Stimulated activated CD8-positive, alpha-beta memory T cell treated with anti-CD3 and anti-CD28 coated beads, Interleukin-4, amount 100 ng/mL, for 24 hours (primary cell): ENCODE measurements at places on chromosomes 4 and X.

GRCh38 chr4:80475798-80476197 lies 140.3 kb downstream of the CFAP299 start:
- DNase-seq, result no peak

DNA sequence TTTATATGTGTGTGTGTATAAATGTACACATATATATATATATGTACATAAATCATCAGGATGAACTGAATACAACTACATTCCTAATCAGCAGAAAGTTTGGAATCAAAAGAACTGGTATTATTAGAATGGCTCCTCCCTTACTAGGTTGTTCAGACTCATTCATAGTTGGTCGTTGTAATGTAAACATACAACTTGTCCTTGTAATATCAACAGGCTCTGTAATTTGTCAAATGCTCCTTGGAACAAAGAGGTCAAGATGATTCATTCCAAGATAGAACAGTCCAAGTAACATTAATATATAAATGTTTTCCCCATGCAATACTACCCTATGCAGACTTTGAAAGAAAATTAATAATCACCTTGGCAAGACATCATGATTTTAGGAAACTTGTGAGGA lies 351.4 kb upstream of the SMIM31 start:
- DNase-seq, result no peak

DNA sequence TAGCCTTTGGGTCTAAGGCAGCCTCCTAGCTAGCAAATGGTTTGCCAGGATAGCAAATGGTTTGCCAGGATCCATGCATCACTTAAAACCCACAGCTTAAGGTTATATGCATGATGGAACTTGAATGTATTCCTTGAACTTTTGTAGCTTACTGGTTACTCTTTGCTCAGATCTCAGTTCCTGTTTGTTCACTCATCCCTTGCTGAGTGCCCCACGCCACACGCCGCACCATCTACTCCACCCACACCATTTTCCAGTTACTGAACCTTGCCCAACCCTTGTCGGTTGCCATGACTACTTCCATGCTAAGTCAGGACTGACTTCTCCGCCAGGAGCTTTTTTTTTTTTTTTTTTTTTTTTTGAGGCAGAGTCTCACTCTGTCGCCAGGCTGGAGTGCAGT lies 29.5 kb upstream of the XIAP start:
- no peak for DNase-seq

GRCh38 chrX:101904996-101905395 lies 26.8 kb downstream of the ZMAT1 start:
- DNase-seq, result no peak

DNA sequence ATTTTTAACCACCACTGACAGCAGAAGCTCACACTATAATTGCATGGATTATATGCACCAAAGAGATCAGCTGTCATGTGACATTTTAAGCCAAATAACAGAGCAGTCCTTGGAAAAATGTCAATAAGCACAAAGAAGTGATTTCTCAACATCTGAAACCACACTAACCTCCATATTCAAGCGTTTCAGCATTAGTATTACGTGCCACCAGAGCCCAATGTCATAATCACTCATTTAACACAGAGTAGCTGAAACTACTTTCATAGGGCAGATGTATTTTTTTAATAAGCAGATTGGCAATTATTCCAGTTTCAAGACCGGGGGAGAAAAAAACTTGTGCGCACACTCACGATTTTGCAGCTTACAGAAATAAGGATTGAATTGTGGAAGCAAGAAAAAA lies 76.6 kb downstream of the SH3KBP1 start:
- DNase-seq, result no peak

DNA sequence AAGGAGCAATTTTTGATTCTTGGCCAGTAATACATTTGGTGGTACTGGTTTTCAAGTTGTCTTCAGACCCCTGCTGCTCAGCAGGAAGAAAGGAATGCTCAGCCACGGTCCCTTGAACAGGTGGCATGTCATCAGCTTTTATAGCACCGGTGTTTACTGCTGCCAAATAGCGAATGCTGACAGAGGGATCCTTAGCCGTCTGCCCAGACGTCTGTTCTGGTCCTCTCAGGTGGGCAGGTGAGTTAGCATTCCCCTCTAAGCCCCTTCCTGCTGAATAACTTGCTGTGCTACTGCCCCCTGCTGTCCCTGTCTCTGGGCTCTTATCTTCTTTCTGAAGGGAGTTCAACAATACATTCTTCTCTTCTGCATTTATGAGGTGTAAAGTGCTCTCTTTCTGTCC lies 28.4 kb downstream of the BOD1L1 start:
- no peak for DNase-seq

DNA sequence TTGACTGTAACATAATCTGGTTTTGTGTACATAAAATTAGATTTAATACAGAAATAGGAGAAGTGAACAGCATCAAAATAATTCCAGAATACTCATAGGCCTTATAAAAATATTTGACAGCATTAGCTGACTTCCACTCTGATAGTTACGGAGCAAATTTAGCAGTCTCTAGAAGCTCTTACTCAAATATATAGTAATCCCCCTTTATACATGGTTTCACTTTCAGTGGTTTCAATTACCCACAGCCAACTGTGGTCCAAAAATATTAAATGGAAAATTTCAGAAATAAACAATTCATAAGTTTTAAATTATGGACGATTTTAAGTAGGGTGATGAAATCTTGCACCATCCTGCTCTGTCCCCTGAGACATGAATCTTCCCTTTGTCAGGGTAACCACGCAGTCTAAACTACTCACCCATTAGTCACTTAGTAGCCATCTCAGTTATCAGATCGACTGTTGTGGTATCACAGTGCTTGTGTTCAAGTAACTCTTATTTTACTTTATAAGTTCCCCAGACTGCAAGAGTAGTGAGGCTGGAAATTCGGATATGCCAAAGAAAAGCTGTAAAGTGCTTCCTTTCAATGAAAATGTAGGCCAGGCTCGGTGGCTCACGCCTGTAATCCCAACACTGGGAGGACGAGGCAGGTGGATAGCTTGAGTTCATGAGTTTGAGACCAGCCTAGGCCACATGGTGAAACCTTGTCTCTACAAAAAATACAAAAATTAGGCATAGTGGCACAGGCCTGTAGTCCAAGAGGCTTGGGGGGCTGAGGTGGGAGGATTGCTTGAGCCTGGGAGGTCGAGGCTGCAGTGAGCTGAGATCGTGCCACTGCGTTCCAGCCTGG lies 17.2 kb upstream of the RTL9 start:
- DNase-seq, result no peak

GRCh38 chrX:87517571-87518141 lies at the start of gene KLHL4:
TSS of gene KLHL4 (plus strand) at chrX:87517802. CDS start at chrX:87517894, 92 bp downstream.
- DNase-seq, result peak; percentile 0

GRCh38 chr4:657338-657833 lies 16.7 kb downstream of the ATP5ME start:
- no peak for DNase-seq

DNA sequence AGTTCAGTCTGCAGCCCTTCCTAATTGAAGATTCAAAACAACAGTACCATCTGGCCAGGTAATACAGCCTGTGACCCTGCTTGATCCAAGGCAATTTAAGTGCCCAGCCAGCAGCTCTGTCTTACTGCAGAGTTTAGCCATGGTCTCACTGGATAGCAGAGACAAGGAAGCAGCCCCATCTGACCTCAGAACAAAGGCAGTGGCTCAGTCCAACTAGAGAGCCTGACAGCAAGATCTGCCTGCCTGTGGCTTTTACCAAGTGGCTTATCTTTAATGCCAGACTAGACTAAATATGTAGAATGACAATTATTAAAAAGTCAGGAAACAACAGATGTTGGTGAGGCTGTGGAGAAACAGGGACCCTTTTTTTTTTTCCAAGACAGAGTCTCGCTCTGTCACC lies 293.4 kb downstream of the DTHD1 start:
- no peak for DNase-seq

- no peak for DNase-seq
Measured at GRCh38 chr4:72305080-72305479, 263.9 kb downstream of the ADAMTS3 start.

- no peak for DNase-seq
Measured at GRCh38 chr4:123517971-123518370, 121.4 kb downstream of the SPRY1 start.

- DNase-seq, result no peak
Measured at GRCh38 chr4:27176400-27176799, 315.8 kb downstream of the STIM2 start.

DNA sequence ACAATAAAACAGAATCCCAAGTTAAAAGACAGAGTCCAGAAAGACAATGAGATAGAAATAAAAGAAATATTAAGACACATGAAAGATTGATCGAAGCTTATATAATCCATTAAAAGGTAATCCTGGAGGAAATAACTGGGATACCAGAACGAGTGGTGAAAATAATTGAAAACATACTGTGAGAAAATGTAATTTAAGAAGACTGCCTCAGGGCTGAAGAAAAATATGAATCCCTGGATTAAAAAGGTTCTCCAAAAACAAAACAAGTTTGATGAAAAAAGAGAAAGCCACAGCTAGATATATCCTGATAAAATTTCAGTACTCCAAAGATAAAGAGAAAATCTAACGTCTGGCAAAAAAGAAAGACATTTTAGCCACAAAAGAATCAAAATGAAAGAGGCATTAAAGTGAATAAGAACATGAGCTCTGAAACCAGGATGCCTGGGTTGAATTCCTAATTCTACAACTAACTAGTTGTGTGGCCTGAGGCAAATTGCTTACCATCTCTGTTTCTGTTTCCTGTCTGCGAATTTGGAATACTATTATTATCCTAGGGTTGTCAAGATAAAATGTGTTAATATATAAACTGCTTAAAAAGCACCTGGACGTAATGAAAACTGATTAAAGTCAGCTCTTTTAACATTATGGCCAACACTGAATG lies 5.5 kb downstream of the DDX60L start:
- no peak for DNase-seq

- DNase-seq, result no peak
Measured at GRCh38 chr4:99305638-99306400, 15.0 kb upstream of the ADH1A start.

DNA sequence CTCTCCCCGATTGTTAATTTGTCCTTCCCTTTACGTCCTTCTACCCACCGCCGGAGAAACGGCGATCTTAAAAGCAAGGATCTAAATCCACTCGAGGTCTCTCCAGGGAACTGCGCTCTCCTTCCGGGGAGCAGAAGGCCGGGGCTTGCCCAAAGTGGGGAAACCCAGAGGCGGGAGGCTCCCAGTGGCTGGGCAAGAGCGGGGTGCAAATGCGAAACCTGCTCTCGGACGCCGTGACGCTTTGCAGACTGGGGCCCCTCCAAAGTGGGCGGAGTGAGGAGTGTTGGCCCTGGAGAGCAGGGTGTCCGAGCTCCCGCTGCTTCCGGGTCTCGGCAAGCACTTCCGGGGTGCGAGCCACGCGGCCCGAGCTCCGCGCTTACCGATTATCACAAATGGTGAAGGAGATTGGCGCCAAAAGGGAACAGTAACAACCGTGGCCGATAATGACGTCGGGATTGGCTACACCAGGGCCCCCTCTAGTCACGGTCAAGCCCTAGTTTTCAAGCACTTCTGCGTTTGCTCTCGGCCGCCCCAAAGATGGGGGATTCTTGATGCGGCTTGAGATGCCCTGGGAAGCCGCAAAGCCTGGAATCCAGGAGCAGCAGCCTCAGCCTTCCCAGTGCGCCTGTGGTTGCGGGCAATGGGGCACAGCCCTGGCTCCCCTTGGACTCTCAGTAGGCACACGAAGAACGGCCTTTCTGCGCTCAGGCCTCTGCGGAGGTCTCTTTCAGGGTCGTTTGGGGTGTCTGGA lies 29.0 kb downstream of the HAND2 start:
- DNase-seq, result no peak

DNA sequence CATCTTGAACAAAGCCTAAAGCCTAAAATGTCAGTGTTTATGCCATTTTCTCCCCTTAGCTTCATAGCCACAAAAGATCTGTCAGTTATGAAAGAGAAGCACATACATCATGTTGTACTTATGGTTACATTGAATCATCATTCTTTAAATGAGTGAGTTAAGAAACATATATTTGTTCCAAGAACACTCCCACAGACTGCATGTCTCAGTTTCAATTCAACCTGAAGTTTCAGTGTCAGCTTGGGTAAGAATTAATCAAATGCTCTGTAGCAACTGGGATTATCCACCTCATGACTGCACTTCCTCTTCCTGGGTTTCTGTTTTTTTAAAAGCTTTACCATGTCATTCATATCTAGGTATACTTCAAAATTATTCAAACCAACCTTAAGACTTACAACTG lies 3.9 kb upstream of the TMPRSS11B start:
- DNase-seq, result no peak

- DNase-seq, result no peak
Measured at GRCh38 chrX:115504167-115504566, 56.8 kb upstream of the PLS3 start.

DNA sequence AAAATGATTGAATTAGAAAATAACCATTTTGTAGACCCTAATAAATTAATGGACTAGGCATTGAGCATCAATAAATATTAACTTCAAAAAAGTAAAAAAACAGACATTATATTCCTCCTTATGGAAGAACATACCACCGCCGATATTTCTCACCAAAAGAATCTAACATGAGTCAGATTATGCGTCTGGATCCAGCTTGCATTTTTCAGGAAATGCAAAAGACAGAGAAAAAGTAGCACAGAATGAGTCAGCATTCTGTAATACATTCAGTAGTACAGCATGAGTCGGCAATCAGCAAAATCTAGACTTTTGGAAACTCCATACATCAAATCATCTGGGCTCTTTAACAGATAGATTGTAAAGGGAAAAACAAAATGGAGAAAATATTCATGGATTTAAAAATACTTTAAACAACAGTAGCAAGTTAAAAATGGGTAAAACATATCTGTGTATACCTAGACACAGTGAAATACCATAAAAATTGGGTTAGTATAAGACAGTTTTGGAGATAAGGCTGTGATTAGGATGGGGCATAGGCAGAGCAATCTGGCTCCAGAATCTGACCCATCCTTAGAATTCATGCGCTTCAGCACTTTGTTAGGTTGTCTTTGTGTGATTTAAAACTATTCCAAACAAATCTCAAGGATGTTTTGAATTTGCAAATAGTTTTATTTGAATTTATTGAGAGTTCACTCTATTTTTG lies 633.0 kb upstream of the FAM241A start:
- DNase-seq, result no peak

DNA sequence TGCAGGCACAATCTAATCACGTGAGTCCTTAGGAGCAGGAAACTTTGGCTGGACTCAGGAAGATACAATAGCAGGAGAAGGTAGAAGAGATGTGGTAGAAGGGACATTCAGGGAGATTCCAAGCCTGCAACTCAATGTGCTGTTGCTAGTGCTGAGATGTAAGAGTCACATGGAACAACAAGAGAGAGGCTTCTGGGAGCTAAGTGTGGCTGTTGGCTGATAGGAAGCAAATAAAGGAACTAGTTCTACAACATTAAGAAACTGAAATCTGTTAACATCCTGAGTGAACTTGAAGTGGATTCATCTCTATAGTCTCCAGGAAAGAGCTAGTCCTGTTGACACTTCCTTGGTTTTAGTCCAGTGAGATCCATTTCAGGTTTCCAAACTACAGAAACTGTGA lies 1207.4 kb downstream of the ADGRL3 start:
- DNase-seq, result no peak

DNA sequence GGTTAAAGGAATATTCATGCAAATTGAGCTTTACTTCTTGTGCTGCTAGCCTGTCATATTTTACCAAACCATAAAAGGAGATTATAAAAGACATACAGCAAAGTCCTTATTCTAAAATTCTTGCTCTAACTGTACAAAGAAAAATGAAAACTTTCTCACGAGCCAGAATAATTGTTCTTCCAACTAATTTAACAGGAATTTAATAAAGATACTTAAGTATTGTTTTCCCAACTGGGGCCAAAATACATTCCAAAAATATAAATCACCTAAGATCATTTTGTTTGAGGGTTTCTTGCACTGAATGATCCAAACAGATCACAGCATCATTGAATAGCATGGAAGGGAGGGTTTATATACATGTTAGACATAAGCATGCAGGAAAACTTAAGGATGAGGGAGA lies 127.1 kb upstream of the PCDH18 start:
- no peak for DNase-seq
